GM03348 (cell line): ENCODE measurements at places on chromosomes 1 and 21.

DNA sequence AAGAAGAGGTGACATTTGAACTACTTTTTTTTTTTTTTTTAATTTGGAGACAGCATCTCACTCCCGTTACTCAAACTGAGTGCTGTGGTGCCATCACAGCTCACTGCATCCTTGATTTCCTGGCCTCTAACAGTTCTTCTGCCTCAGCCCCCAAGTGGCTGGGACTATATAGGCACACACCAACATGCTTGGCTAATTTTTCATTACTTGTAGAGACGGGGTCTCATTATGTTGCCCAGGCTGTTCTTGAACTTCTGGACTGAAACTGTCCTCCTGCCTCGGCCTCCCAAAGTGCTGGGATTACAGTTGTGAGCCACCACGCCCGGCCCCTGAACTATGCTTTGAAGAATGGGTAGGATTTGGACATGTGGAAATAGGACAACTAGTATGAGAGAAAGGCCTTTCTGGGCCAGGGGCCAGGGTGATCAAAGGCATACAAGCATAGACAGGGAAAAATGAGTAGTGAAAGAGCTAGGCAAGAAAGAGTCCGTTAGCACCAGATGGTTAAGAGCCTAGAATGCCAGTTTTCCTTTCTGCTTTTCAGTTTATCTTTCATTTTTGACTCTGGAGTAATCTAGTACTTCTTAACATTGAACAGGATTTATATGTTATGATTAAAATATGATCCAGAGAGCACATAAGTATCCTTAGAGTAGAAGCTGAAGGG is 6.3 kb downstream of the RABGAP1L start:
- DNase-seq: peak; percentile 35

DNA sequence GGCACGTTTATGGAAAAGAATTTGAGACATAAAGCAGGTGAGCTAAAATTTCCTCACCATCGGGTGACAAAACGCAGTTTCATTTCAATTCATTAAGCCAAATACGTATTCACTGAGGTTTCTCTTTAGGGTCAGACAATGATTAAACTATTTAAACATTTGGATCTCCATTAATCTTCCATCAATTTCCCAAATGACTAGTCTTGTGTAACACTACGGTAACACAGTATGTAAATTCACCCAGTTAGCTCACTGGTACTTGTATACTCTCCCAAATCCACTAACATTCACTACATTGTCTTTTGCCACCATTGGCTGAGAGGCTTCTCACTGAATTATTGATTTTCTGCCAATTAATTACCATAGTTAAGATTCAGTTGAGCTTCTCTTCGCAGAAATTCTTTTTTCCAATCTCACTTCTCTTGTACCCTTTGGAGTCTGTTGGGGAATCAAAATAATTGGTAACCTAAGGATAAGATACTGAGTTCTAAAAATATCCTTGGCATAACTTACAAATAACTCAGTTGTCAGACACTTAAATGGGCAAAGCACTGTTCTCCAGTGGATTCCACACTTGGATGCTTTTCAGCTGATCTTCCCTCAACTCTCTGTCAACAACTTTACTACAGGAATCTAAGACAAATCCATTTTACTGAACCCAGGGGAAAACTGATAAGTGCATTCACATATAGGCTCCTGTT is 40.7 kb downstream of the SIPA1L2 start:
- DNase-seq: no peak

DNA sequence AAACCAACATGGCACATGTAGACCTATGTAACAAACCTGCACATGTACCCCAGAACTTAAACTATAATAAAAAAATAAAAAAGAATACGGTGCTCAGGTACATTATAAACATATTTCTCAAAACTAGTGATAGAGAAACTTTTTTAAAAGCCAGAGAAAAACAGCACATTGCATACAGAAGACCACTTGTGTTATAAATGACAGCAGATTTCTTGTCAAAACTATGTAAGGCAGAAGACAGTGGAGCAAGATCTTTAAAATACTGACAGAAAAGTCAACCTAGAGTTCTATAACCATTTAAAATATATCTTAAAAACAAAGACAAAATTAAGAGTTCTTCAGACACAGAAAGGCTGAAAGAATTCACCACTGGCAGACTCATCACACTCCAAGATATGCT is 144.7 kb downstream of the NEGR1 start:
- DNase-seq: no peak

DNA sequence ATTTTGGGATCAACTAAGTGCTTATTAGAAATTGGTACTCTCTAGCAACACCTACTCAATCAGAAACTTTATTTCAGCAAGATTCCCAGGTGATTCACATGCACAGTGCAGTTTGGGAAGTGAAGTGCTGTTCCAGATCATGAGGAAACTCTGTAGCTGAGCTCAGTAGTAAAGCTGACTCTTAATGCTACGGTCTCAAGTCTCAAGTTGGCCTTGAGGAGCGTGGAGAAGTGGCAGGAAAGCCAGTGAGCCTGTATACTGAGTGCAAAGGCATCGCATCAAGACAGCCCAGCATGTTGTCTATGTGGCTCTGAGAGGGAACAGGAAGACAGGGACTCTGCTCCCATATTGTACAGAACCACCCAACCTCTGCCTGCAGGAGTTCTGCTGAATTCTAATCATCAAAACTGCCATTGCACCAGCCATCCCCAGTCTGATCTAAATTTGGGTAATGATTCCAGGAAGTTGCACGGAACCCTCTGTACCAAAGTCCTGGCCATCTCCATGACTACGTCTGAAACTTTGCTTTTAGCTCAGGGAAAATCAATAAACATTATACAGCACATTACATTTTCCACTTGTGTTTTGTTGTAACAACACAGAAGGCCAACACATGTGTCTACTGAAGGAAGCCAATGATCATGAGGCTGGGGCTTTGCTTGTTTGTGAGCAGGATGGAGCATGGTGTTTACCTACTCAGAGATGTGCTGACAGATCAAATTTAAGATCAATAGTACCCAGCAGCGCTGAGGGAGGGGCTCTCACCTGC is 105.1 kb upstream of the TLR5 start:
- no peak for DNase-seq

GRCh38 chr21:27108228-27108627 is 141.3 kb upstream of the ADAMTS5 start:
- DNase-seq: no peak

DNA sequence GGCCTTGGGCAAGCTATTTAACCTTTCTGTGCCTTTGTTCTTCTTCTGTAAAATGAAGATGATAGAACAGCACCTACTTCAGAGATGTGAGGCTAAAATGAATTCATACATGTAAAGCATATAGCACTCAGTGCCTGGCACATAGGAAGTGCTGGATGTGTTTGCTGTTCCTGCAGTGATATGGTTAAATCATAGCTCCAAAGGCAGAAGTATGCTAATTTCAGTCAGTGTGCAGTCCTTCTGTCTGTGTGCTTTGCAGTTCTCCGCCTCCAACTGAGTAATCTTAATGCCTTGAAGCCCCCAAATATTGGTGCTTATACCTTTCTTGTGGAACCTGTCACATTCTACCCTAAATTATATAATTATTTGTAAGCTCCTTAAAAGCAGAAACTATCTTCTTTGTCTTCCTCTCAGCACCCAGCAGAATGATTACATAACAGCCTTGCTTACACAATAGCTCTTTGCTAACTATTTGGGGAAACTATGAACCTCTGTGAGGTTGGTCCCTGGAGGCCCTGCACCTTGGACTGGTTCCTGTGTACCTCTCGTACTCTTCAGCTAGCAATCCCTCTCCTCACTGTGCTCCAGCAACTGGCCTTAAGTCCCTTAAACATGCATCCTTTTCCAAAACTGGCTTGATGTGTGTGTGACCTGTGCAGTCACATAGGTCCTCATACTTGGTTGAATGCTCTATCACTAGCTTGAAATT is 57.0 kb upstream of the CACYBP start:
- DNase-seq: peak; percentile 41

DNA sequence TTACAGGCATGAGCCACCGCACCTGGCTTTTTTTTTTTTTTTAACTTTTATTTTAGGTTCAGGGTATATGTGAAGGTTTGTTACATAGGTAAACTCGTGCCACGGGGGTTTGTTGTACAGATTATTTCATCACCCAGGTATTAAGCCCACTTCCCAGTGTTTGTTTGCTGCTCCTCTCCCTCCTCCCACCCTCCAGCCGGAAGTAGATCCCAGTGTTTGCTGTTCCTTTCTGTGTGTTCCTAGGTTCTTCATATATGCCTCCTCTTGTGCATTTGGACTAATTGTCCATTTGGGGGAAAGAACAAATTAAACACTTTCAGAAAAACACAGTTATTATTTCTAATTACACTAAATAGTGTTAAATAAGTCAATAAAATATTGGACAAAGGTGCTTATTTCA is 1.1 kb upstream of the SLC2A7 start:
- DNase-seq: no peak

DNA sequence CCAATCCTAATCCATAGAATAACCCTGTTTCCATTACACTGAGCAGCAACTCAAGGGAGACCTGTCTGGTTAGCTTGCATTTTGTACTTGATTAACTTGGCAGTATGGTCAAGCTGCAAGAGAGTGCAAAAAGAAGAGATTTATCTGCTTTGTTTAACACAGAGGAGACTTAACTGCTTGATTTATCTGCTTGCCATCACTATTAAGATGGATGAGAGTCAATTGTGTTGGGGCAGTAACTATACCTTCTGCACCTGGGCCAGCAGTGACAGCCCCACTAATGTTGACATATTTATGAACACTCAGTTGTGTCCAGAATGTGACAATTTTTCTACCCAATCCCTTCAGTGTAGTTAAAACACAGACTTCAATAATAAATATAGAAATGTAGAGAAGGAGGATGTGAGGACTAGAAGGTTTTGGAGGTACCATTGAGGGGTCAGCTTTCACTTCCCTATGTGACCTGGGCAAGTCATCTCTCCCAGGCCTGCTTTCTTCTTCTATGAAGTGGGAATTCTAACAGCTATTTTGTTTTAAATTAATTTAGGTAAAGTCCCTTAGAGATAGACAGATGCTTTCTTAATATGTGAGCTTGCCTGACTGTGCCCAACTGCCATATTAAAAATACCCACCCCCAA is 159.1 kb upstream of the KCNK2 start:
- no peak for DNase-seq

DNA sequence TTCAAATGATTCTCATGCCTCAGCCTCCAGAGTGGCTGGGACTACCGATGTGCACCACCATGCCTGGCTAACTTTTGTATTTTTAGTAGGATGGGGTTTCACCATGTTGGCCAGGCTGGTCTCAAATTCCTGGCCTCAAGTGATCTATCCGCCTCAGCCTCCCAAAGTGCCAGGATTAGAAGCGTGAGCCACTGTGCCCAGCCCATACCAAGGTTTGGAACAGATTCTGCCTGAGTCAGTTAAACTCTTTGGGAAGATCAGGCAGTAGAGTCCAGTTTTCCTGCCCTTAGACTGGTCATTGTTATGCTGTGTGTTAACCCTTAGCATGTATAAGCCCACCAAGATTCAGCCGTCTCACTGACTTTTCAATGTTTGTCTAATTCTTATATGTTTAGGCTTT is 48.3 kb upstream of the LYPLAL1 start:
- DNase-seq: no peak

DNA sequence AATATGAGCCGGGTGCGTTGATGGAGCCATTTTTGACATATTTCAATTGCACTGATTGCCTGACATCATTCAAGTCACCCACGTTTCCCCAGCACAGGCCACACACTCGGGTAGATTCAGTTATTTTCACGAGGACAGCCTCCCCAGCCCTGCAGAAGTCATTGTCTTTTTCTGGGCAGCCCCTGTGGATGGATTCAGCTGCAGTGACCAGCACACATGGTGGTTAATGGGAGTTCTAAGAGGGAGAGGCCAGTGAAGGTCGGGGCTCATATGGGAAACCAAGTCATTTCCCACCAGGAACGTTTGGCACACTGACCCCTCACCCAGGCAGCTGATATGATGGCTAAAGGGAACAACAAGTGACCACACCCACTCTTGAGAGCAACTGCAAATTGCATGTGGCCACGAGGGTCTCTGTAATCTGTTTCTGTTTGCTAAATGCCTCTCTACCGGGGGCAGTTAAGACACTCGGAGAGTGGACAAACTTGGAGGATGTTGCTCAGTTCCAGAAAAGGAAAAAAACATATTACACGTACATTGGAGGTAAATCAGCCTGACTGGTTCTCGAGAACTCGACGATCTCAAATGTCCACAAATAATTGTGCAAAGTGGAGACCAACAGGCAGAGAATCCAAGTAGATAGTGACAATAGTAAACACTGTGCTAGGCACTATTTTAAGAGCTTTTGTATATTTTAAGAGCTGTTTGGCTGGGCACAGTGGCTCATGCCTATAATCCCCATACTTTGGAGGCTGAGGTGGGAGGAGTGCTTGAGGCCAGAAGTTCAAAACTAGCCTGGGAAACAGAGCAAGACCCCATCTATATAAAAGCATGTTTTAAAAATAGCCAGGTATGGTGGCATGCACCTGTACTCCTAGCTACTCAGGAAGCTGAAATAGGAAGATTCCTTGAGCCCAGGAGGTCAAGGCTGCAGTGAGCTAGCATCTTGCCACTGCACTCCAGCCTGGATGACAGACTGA is 167.2 kb upstream of the IRF2BP2 start:
- no peak for DNase-seq

DNA sequence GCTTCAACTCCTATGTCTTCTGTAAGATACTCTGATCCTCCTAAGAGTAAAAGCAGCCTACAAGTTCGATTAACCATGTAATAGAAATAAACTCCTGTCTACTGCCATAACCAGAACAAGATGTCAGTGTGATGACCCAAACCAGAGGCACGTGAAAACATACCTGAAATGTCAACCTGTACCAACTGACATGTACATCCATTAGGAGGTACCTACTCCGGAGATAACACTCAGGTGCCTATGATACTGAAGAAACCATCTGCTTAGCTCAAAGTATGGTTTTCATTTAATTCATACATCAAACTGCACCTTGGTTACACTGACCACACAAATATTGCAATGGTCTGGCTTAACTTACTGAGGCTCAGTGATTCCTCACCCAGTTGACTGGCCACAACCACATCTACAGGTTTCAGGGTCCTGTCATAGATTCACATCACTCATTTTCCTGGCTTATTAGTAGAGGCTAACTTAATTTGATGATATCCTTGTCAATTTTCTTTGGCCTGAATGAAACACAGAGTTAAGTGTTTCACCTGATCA is 4.4 kb downstream of the ITPKB start:
- DNase-seq: no peak

- no peak for DNase-seq
Observed at GRCh38 chr21:38385427-38386175, 112.7 kb downstream of the ERG start.
